ENCODE measurements at places on chromosomes 7 and 10.

- H3K27ac ChIP-seq = no peak overlapping the region
- H3K4me1 ChIP-seq = peaks cover 21% of the 10 kb centered on the region
- H3K4me3 ChIP-seq = no peak overlapping the region
- peaks cover 4% of the 10 kb centered on the region for H3K36me3 ChIP-seq
- no peaks in the 10 kb centered on the region for H3K27me3 ChIP-seq
- no peak for DNase-seq
Measured at GRCh38 chr10:34886906-34887642, 72.0 kb upstream of the PARD3 start.

DNA sequence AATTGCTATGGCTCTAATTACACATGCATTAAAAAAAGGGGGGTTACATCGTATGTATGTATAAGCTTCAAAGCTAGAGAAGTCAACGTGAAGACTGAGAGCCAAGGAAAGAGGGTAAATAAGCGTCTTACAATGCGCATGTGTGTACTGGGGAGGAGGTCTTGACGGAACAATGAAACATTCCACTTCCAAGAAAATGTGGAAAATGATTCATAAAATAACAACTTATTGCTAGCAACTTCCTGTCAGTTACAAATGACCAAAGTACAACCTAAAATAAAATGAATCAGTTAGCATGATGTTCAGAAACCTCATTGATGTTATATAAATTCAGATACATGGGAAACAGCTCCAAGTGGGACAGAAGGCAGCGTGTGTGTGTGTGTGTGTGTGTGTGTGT, 104.1 kb upstream of the RHEB start:
- no peaks in the 10 kb centered on the region for H3K27me3 ChIP-seq
- DNase-seq = no peak
- H3K4me3 ChIP-seq = no peak overlapping the region
- peaks cover 14% of the 10 kb centered on the region for H3K4me1 ChIP-seq

GRCh38 chr10:89471110-89471809, 56.9 kb downstream of the IFIT5 start:
- peak overlapping the region; percentile 24 for H3K27ac ChIP-seq
- peaks cover 21% of the 10 kb centered on the region for H3K4me1 ChIP-seq
- no peak for DNase-seq
- no peaks in the 10 kb centered on the region for H3K36me3 ChIP-seq

DNA sequence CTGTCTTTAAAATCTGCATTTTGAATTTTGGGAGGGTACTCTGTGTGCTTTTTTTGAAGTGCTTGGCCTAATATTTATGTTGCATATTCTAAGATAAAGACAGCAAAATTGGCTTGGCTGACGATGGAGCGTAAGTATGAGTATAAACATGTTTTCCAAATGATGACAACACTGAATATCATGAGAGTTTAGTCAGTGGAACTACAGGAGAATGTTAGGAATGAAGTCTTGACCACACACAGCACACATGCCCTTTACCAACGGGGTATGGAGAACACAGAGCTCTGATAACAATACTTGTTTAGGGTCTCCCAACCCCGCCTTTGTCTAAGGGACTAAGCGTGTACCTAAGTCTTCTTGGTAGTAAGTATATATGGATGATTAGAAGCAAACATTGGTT, 253.9 kb upstream of the FZD8 start:
- H3K27me3 ChIP-seq = peaks cover 23% of the 10 kb centered on the region
- no peaks in the 10 kb centered on the region for H3K36me3 ChIP-seq
- no peak overlapping the region for H3K27ac ChIP-seq
- no peak for DNase-seq
- no peak overlapping the region for H3K4me3 ChIP-seq
- H3K4me1 ChIP-seq = peaks cover 10% of the 10 kb centered on the region
